Activated CD4-positive, alpha-beta T cell treated with anti-CD3 and anti-CD28 coated beads, Interleukin-2, amount 50 U/mL, for 48 hours (primary cell): ENCODE measurements at places on chromosomes 6 and 20.

- DNase-seq: no peak
Measured at GRCh38 chr6:114240796-114241195, 102.0 kb downstream of the HS3ST5 start.

DNA sequence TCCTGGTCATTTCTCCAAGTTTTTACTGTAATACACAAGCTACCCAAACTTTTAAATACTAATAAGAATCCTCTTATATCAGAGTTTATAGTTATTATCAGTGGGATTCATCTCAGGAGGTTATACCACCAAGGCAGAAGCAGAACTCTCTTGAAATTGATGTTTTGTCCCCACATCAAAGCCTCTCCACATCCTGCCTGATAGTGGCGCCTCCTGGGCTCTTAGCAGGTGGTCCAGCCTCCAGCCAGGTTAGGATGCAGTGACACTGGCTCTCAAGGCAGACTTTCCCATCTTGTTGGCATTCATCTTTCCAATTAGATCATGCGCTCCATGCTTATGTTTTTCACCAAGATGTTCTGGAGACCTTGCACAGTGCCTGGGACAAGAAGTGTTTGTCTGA, 81.8 kb upstream of the INSM1 start:
- DNase-seq: no peak

DNA sequence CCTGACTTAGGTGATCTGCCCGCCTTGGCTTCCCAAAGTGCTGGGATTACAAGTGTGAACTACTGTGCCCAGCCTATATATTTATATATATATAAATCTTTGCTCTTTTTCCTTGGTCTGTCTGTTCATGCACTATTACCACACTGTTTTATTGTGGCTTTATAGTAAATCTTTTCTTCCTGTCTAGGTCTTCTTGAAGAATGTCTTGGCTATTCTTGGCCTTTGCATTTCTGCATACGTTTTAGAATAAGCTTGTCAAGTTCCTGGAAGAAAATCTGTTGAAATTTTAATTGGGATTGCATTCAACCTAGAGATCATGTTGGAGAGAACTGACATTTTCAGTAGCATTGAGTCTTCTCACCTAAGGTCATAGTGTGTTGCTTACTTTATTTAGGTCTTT, 37.1 kb downstream of the MYO6 start:
- no peak for DNase-seq

- no peak for DNase-seq
Measured at GRCh38 chr6:82080767-82081166, 166.8 kb downstream of the IBTK start.

GRCh38 chr6:36973647-36974046, 12.3 kb downstream of the MTCH1 start:
- no peak for DNase-seq

- DNase-seq: no peak
Measured at GRCh38 chr6:150749091-150749670, 116.3 kb upstream of the MTHFD1L start.
